ENCODE measurements at places on chromosomes 5 and 9.

- no peak for DNase-seq
Observed at GRCh38 chr9:4674783-4675182, 4.6 kb upstream of the CDC37L1 start.

DNA sequence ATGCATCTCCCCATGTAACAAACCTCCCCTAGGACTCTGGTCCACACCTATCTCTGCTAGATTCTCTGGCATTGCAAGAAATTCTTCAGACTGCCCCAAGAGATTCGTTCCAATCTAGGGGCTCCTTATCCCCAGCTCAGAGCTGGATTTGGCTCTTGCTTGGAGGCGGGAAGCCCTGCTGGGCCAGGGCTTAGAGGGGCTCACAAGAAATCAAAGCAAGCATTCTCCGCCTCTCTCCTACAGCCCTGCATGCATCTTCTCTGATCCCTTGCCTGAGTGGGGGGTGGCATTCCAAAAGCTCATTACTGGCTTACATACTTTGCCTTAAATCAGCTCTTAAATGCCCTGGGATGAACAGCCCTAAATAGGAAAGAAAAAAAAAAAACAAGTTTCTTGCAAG lies 75.8 kb downstream of the KCNIP1 start:
- no peak for DNase-seq

DNA sequence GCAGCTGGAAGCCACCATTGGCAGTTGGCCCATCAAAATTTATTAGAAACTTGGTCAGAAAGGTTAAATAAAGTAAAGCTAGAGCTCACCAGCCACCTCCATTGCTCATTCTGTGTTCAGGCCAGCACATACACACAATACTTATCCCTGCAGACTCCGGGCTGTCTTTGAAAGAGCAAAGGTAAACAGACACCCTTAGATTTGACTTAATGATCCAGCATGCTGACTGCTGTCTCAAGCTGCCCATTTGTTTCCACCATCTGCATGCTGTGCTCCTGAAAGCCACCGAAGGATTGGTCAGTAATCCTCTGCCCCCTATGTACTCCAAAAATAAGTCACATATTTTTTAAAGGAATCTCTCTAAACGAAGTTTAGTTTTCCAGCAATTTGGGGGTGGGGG lies 1059.8 kb upstream of the DMAC1 start:
- no peak for DNase-seq

- DNase-seq, result no peak
Observed at GRCh38 chr5:103473725-103474124, 88.9 kb downstream of the NUDT12 start.

- no peak for DNase-seq
Observed at GRCh38 chr5:98541641-98542040, 231.8 kb upstream of the RGMB start.

DNA sequence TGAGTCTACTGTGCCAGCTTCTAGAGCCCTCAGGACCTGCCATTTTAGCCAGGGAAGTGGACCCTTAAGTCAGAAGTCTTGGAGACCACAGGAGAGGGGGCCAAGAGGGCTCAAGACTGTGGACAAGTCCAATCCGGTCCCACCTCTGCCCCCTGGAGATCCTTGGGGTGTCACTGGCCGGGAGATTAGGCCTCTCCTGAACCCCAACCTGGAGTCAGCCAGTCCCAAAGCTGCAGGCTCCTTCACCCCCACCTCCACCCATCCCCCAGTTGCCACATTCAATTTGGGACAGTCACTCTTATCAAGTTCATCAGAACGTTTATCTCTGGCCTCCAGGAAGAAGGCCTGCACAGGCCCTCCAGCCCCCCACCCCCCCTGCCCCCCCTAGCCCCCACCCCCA lies 290 bp downstream of the SLC23A1 start:
- no peak for DNase-seq

DNA sequence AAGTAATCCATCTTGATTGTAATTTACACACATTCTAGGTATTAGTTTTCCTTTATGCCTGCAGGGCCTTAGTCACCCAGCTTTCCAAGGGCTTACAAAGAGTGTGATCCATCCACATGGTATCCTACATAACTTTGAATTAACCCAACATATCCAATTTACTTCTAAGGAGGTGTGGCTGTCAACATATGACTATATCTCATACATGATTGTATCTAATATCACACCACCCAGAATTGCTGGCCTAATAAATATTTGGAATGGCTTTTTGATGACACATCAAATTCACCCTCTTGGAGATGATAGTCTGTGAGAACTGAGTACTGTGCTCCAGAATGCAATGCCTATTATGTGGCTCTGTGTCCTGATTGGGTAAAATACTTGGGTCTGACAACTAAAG lies 363.3 kb upstream of the GRIN3A start:
- DNase-seq, result no peak

DNA sequence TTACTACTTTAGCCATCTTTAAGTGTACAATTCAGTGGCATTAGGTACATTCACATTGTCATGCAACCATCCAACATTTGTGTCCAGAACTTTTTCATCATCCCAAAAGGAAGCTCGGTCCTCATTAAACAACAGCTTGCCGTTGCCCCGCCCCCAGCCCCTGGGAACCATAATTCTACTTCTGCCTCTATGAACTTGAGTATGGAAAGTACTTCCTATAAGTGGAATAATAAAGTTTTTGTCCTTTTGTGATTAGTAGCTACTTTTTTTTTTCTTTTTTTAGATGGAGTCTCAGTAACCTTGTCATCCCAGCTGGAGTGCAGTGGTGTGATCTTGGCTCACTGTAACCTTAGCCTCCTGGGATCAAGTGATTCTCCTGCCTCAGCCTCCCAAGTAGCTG lies 5.0 kb downstream of the GBGT1 start:
- DNase-seq, result no peak

GRCh38 chr5:10354048-10354872 lies 765 bp downstream of the MARCHF6 start:
- peak; percentile 51 for DNase-seq

GRCh38 chr5:33410221-33410620 lies 30.5 kb upstream of the TARS1 start:
- DNase-seq, result no peak

DNA sequence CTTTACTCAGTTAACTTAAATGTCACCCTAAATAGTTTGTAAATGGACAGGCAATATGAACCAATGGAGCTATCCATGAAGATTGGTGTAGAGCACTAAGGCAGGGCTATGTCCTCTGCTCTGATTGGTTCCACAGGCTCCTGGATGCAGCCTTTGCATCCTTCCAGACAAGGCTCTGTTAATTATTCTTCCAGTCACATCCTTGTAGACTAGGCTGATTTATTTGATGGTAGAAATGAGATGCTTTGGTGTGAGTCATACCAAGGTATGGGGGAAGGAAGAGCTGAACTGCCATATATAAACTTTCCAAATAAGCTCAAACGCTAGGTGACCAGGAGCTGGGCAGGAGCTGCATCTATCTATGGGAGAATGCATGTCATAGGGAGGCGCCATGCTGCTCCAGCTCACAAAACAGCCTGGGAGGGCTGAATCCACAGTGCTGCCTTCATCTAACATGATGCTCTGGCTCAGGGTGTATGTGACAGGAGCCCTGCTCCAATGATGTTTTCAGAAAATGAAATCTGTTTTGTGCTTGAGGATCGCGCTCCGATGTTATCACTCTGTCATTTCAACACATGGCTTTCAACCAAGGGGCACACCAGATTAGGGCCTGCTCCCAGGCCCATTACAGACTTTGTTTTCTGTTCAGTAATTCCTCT lies 818.0 kb upstream of the ZNF608 start:
- DNase-seq, result no peak

DNA sequence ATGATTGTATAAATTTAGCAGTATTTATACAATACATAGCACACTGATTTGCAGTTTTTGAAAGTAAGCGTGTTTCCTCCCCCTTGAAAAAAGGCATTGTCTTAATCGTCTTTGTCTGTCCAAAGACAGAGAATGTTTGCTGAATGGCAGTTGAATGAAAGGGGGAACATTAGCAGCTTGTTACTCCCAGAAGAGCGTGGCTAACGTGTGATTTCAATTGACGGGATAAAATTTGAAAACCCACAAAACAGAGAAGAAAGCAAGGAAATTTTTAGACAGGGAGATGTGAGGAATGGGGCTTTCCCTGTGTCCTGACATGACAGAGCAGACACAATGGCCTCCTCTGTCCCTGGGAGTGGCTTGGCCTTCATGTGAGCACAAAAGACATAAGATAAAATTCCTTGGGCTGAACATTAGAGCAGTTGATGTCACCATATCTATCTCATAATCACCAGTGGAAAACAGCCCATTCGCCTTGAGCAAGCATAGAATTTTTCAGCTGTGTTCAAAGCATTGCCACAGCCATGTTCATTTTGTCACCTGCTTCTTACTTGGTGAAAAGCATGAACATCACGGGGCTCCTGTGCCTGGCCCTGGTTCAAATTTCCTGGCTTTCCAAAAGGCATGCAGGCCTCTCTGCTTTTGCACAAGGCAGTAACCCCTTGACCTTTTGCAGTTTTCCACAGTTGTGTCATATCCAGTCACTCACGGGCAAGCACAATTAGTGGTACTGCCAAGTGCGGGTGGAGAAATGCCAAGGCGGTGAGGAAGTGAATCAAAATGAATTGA lies 126.9 kb downstream of the TLE1 start:
- no peak for DNase-seq

DNA sequence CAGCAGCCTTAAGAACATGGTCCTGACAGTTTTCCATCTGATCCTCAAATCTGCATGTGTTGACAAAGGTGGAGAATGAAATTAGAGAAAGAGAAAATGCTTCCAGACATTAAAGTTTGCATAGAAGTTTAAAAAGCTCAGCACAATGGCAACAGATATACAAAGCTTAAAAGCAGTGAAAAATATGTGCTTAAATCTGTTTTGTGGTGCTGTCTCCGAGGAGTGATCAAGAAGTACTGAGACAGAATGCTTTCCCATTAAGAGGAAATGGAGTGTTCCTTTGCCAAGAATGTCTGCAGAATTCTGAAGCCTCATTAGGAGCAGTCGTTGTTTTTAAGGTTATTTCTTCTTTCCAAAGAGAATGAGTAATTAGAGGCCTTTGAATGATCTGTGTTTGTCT lies 131.4 kb downstream of the MCTP1 start:
- no peak for DNase-seq

DNA sequence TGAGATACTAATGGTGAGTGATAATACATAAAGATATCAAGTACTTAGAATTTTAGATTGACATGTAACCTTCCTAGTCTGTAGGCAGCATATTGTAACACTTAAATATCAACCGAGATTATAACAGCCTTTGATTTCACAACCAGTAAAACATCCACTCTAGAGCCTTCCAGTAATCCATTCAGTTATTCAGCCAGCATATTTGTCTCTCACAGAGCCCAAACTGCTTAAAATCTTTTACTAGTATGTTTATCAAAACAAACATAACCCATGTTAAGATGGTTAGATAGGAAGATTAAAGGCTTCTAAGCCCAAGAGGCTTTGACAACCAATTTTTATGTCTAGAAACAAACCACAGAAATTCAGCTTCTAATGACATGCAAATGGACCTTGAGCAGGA lies 177.9 kb upstream of the FST start:
- DNase-seq, result no peak

DNA sequence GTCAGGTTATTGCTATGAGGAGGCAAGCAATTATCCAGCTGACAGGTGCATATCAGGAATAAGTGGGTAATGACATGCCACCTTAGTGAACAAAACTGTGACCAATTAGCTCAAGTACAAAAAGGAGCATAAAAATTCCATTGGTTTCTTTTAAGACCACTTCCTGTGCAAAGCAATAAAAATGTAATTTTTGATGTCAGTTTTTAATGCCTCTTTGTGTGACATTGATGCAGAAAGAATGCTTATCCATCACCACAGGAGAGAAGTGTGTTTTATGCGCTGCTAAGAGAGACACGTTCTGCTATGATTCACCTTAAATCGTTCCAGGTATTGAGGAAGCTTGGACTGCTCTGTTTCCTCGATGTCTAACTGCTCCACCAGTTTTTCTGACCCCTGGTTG lies 96.7 kb downstream of the MRPS27 start:
- no peak for DNase-seq

- DNase-seq, result no peak
Observed at GRCh38 chr5:178115814-178116142, 2.4 kb downstream of the N4BP3 start.

DNA sequence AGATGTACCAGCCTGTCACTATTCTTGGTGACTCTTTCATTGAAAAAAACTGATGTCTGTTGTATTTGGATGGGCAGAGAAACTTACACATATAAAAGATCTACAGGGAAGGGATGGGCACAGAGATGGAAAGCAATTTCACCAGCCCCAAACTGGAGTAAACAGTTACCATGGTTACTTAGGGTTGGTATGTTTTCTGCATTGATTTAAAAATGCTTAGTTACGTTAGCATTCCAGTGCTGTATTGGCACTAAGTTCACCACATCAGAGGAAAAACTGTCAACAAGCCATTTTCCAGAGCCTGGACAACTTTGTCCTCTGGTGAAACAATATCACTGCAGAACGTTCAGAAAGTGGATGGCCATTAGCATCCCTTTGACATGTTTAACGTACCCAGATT lies 28.0 kb downstream of the MARCHF3 start:
- DNase-seq, result no peak

DNA sequence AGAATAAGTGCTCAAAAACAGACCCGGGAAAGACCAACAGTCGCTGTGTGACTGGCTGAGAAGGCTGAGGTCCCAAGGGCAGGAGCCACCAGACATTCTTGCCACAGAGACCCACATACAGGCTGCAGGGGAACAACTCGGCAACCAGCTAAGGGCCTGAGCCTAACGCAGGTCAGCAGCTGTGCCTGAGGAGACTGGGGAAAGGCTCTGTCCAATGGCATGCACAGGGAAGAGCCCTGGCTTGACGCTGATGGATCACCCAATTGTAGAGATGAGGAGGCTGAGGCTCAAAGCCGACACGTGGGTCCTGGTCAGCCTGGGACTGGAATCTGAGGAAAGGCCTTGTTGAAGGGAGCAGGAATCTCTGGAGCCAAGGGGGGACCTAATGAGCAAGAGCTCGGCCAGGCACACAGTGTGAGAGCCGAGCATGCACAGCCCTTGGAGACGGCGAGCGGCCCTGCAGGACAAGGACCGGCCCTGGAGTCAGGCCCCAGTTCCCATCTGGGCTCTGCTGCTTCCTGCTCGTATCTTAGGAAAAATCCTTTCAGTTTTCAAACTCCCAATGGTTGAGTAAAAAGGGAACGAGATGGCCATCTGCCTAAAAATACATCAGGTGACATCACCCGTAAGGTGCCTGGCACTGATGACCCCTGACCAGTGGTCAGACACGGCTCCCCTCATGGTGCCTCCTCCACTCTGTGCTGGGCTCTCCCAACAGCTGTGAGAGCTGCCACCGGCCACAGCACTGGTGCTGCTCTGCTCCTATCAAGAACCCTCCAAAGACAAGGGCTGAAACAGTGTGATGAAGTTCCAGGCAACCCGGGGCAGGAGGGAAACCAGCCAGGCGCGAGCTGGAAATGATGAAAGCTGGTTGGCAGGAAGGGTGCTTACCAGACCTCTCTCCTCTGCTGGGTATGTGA lies 16.4 kb downstream of the LMAN2 start:
- DNase-seq, result no peak

- DNase-seq, result no peak
Observed at GRCh38 chr9:91800473-91801030, 149.5 kb downstream of the ROR2 start.
